ENCODE measurements at places on chromosomes 1 and 21.

DNA sequence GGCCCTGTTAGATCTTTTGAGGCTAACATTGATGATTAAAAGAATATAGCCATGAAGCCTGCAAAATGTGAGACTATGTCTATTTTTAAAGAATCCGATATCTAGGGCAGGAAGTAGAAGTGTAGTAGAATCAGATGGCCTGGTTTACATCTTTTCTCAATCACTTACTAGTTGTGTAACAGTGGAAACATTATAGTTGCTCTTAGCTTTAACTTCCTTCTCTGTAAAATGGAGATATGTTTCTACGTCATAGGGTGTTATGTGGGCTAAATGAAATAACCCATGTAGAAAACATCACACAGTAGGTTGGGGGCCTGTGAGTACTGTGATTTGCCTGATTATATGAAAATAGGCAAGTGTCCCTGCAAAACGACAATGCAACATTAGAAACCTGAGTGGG is 4.4 kb upstream of the IGFN1 start:
- no peak for DNase-seq

- DNase-seq = no peak
Observed at GRCh38 chr21:43938751-43939442, 73.2 kb upstream of the TRAPPC10 start.

GRCh38 chr1:162168261-162168660 is 98.8 kb downstream of the NOS1AP start:
- no peak for DNase-seq

DNA sequence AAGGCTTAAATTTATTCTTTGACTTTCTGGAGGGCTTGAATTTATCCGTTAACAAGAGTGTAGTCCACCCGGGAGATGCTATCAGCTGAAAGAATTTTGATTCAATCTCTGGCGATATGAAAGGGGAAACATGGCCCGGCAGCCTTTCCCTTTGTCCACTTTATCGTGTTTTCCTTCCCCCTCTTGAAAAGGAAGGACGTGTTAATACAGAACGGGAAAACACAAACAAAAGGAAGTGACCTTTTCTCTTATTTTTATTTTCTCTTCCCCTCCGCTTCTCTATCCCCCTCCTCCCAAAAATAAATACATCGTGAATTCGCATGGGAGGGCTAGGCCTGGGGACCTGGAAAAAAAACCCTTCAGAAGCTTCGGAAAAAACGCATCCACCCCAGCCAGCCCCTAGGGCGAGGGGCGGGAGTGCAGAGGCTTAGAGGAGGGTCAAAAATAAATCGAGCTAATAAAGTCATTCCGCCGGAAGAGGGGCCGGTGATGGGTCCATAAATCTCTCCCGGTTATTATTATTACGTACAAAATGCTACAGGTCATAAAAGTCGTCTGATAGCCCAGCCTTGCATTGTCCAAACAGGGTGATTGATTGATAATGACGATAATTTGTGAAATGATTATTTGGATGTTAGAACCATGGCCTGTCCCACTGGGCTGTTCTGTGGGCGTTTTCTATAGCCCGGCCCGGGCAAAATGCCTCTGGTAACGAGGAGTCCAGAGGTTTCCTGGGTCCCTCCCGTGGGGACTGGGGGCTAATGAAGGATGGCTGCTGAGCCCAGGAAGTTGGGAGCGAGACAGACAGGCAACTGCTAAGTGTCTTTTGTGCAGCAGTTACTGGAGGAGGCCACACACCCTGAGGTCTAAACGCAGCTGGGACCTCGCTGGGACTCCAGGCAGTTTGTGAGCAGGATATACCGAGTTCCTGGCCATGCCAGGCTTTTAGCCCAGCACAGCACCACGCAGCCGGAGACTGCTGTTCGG is 179.4 kb downstream of the PRDM16 start:
- DNase-seq = no peak

DNA sequence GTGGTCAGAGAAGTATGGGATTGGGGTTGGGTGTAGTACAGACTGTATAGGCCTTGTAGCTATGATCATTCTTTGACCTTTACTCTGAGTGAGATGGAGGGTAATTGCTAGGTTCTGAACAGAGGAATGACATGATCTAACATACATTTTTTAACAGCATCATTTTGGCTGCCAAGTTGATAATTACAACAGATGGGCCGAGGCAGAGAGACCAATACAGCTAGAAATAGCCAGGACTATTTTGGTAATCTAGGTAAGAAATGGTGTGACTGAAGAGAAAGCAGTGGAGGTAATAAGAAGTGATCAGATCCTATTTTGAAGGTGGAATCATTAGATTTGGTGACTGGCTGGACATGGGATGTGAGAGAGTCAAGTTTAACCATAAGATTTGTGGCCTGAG is 43.5 kb downstream of the RPAP2 start:
- DNase-seq = no peak

GRCh38 chr1:189986516-189986915 is 491.1 kb downstream of the BRINP3 start:
- no peak for DNase-seq

DNA sequence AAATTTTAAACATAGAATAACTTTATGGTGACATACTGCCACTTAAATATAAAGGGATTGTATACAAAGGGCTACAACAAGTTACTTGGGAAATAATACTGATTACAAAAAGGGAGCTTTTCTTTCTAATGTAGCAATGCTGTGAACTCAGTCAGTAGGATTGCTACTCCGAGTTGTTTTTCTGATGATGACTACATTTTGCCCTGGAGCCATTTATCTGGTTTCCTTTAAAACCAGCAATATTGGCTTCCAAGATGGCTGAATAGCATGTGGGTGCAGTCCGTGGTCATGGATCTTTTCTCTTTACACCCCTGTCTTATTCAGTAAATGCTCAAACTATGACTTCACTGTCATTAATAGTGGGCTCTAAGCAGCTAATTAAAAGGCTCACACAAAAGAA is 92.6 kb upstream of the NEK7 start:
- no peak for DNase-seq

DNA sequence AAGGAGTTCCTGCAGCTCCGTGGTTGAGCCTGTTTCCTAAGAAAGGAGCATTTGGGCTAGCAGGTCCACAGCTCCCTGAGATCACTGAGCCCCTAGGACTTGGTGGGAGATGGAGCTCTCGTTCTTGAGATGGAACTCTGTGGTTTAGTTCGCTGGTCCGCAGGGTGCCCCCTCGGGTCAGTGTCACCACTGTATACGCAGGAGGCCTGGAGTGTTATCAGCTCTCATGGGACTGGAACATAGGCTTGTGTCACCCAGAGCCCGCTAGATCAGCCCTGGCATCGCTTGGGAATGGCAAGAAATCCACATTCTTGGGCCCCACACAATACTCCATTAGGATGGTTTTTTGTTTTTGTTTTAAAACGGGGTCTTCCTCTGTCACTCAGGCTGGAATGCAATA is 3.6 kb downstream of the SNAP47 start:
- DNase-seq = no peak

DNA sequence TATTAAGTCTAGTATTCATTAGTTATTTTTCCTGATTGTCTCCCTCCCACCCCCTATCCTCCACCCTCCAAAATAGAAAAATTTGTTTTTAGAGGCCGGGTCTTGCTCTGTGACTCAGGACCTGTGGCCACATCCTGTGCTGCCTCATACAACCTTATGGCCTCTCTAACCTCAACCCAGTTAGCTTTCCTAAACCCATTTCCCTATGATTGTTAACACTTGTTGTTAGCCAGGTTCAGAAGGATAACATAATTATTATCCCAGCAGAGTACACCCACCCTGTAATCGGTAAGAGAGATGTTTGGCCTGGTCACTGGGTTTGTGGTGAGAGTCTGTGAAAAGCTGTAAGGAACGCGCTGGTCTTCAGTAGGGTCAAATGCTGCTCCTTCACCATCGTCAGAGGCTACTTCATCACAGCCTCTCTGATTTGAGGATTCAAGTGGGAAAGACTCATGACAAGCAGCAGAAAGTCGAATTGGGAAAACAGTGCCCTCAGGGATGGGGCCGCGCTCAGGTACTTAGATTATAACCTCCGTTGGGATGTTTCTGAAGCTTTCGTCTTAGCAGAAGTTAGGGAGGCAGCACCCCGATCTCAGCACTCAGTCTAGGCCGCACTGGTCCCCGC is 35.9 kb upstream of the HMGN1 start:
- no peak for DNase-seq

GRCh38 chr1:205570796-205571537 is 60.8 kb downstream of the ELK4 start:
- DNase-seq = no peak

- no peak for DNase-seq
Observed at GRCh38 chr1:186165303-186165702, 209.8 kb downstream of the TPR start.

- DNase-seq = no peak
Observed at GRCh38 chr21:45056917-45057560, 17.3 kb upstream of the ADARB1 start.

DNA sequence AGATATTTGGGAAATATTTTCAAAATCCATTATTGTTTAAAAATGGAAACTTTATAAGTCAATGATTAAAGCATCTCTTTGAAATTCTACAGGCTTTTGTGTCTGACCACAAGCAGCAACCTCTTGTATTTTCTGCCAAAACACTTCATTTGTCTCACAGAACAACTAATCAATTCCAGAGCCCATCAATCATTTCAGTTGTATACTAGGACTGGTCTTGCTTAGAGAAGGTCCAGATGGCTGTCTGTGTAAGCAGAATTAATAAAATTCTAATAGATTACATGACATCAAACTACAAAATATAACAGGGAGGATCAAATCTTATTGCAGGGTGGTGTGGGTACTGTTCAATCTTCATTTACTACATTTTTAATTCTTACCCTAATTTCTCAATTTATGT is 76.4 kb downstream of the ACBD6 start:
- no peak for DNase-seq

GRCh38 chr1:170445096-170445495 is 86.9 kb upstream of the GORAB start:
- DNase-seq = no peak

- DNase-seq = no peak
Observed at GRCh38 chr21:44732263-44732662, 20.9 kb upstream of the TSPEAR start.

- DNase-seq = no peak
Observed at GRCh38 chr1:87765681-87766070, 437.0 kb downstream of the LMO4 start.

DNA sequence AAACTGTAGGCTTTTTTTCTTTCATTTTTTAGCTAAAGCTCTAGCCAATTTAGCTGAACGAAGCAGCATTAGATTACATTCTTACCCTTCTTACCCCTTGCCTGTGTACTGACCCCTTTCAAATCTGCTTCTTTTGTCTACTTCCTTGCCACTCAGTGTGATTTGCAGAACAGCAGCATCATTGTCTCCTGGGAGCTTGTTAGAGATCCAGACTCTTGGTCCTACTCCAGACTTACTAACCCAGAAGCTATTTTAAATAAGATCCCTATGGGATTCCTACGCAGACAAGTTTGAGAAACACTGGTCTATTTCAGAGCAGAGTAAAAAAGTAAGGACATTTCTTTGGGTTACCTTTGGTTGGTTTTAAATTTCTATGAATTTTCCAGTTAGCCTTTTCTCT is 13.8 kb downstream of the LRRC39 start:
- DNase-seq = no peak
